ENCODE measurements at places on chromosomes 7 and 10.

DNA sequence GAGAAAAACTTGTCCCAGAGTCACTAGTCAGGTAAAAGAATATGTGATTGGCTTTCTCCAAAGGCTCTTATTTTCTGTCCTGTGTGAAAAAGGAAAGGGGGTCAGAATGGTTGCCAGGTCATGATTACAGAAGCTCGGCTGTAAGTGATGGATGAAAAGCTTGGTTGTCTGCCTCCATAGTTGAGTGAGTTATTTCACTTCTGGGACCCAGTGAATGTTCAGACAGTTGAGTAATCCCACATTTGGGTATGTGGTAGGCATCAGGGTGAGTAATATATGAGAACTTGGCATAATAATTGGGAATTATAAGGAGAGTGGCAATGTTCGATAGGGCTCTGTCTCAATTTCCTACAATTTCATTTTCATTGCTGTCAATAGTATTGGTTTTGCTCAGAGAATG is 72.5 kb downstream of the BBS9 start:
- DNase-seq: no peak

DNA sequence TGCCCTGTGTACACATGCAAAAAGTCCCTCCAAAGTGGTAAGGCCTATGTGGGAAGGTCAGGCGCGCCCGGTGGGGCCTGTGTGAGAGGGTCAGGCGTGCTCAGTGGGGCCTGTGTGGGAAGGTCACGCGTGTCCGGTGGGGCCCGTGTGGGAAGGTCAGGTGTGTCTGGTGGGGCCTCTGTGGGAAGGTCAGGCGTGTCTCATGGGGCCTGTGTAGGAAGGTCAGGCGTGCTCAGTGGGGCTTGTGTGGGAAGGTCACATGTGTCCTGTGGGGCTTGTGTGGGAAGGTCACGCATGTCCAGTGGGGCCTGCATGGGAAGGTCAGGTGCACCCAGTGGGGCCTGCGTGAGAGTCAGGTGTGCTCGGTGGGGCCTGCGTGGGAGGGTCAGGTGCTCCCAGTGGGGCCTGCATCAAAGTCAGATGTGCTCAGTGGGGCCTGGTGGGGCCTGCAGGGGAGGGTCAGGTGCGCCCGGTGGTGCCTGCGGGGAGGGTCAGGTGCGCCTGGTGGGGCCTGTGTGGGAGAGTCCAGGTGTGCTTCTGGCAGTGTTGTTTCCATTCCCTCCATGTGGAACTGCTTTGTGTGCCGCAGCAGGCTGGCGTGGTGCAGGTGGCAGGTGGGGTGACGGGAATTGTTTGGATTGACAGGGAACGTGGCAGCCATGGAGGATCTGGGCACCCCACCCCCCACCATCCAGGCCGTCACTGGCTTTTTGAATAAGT is 15.4 kb downstream of the LRRC27 start:
- DNase-seq: no peak

GRCh38 chr10:2777666-2778355 is 289.5 kb upstream of the PFKP start:
- DNase-seq: no peak

DNA sequence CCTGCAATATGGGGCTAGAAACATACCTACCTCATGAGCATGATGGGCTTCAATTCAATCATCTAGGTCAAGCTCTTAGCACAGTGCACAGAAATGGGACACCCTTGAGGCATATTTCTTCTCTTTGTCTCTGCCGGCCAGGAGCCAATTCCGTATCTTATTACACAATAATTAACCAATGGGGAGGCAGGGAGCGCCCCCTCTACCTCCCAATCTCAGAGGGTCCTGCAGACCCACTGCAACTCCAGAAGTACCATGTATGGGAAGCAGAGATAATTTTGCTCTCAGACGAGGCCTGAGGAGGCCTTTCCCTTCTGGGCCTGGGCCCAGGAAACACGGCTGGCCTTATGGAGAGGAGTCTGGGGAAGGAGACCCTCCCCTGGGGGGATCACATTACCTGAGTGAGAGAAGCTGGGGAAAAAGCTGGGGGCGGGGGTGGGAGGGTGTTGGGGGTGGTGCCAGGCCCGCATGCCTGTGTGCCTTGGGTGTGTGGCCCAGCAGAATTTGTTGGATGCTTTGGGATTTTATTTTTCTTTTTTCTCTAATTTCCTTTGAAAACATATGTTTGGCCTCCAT is 155.5 kb downstream of the UBE2H start:
- DNase-seq: no peak

GRCh38 chr10:36704124-36704523 is 421.3 kb upstream of the ANKRD30A start:
- DNase-seq: no peak

GRCh38 chr7:2807845-2808772 is 36.0 kb downstream of the GNA12 start:
- no peak for DNase-seq

DNA sequence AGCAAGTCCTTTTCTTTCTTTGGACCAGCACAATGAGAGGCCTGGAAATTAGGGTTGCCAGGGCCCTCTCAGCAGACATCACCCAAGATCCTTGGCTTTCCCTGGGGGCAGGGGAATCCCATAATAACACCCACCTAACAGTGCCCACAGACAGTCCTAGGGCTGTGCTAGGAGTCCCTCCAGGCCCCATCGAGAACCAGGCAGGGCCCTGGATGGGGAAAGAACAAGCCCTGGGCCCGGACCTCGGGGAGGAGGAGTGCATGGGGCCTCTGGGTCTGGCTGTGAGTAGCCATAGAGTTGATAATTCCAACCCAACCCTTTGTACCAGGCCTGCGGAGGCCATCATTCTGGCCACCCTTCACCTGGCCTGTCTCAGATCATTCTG is 201.2 kb upstream of the ZMIZ1 start:
- no peak for DNase-seq

DNA sequence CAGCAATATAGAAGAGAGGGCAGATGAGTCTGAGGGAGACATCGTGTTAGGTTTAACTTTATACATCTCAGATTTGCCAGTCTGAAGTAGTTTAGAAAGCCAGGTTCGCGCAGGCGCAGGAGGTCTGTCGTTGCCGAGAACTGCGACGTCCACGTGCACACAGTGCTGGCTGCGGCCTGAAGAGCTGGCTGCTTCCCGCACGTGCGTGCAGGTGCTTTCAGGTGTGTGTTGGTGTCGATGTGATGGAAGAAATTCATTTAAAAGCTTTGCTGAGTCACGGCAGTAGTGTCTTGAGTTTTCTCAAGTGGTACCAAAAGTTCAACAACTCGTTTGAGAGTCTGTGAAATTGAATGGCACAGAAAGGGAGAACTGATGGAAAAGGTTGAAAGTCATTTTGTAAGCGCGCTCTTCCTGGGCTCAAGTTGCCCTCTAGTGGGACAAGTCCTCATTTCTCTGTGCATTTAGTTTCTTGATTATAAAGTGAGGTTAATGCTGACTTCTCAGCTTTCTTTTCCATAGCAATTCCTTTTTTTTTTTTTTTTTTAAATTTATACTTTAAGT is 18.6 kb downstream of the WDR37 start:
- DNase-seq: no peak

DNA sequence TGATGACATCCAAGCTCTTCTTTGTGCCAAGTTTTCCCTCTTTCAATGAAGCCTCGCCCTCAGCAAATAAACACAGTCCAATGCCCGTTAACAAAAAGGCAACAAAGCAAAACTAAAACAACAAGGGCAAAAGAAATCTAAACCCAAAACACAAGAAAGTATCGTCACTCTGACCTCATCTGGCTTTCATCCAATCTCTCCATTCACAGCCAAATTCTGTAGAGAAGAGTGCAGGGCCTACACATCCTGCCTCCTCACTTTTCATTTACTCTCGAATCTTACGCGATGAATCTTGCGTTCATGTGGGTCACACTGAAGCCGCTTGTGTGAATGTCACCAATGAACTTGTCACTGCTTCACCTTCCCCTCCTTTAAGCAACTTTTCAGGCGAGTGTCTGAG is 15.9 kb upstream of the AKR1E2 start:
- no peak for DNase-seq

GRCh38 chr10:2852574-2853323 is 214.6 kb upstream of the PFKP start:
- no peak for DNase-seq

- no peak for DNase-seq
Measured at GRCh38 chr7:120991161-120991560, 2.6 kb downstream of the CPED1 start.

DNA sequence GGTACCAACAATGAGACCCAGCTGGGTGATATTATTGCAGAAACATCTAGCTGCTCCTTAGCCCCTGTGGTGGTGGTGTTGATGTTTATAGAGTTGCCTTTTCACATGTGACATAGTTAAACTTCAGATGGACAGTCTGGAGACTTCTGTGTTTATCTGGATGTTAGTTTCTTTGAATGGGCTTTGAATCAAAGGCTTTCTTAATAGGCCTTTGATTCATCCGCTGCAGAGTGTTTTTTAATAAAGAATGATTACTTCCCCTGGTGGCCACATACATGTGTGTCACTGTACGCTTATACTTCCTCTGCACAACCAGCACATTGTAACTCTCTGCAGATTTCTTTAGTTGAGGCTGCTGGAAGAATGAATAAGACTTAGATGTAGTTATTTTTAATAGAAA is 221.0 kb downstream of the DYNC1I1 start:
- DNase-seq: no peak

DNA sequence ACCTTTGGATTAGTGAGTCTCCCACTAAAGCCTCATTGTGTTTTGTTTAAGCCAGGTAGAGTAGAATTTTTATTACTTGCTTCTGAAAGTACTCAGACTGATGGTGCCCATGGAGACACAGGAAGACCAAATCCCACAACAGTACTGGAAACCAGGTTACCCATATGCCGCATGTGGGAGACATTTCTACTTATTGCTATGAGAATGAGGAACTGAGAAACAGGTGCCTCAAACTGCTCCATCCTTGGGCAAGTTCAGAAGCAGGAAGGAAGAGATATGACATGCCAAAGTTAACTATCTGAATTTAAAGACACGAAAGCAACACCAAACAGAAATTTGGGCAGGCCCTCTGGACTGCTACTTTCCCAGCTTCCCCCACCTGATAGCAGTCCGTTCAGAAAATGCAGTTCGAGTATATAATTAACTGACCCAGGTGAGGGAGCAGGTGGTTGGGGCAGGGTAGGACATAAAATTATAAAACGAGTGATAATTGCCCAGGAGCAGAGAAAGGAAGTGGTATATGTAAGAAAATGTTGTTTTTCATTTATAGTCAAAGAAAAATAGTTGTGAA is 382.3 kb upstream of the MTPN start:
- DNase-seq: no peak

GRCh38 chr7:69349291-69349690 is 249.0 kb upstream of the AUTS2 start:
- no peak for DNase-seq

DNA sequence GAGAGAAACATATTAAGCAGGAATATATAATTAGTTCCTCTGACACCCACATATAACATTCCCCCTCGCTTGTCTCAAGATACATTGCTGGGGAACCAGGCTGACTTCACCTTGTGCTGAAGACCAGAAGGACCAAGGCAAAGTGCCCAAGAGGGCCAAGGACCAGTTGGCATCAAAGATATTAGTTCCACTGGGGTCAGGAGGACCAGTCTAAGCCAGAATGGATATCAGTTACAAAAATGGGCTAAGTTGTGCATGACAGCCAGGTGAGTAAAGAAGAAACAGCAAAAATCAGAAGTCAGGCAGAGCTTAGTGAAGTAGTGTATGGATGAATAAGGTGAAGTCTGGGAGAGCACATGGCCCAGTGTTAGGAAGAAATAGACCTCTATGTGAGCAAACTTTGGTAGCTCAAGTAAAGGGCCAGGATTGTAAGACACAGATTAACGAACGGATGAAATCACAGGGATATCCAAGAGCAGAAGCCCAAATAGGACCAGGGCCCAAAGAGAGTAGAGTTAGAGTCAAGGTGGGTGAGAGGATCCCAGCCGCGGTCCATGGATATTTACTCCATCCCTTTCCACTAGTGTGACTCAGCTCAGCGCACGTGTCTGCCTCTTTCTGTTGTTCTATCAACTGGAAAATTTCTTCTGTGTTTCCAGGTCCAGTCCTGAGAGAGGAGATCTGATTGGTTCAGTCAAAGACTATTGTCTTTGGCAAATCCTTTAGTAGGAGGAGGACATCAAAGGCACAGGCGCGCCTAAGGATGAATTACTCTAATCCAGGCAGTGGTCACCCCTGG is 5.0 kb downstream of the CALD1 start:
- DNase-seq: no peak

GRCh38 chr7:126487728-126488442 is 764.9 kb downstream of the GRM8 start:
- no peak for DNase-seq

DNA sequence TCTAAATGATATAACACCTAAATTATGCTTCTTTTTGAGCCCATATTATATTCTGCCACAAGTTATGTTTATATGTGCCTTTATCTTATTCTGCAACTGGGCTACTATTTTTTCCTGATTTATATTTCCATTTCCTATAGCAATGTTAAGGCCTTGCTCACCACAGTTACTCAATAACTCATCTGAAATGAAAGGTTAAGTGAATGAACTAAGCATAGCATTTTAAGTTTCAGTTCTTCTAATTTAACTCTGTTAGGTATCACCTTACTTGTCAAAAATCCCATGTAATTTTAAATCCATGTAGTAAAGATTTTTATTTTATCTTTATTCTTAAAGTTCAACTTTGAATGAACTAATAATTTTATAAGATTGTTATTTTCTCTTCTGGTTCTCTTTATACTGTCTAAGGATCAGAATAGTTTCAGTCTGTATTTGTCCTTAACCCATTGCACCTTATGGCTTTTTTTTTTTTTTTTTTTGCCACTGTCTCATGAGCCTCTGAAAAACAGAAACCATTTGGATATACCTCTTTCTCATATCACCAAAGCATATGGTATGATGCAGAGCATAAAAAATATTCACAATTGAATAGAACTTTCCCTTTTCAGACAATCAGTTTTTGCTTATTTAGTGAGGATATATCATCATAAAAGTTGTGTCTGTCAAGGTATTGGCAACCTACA is 301.8 kb upstream of the ZWINT start:
- DNase-seq: no peak

GRCh38 chr10:6917125-6917524 is 337.0 kb upstream of the PRKCQ start:
- no peak for DNase-seq

GRCh38 chr10:69321865-69322264 is 43.6 kb downstream of the HK1 start:
- DNase-seq: no peak

DNA sequence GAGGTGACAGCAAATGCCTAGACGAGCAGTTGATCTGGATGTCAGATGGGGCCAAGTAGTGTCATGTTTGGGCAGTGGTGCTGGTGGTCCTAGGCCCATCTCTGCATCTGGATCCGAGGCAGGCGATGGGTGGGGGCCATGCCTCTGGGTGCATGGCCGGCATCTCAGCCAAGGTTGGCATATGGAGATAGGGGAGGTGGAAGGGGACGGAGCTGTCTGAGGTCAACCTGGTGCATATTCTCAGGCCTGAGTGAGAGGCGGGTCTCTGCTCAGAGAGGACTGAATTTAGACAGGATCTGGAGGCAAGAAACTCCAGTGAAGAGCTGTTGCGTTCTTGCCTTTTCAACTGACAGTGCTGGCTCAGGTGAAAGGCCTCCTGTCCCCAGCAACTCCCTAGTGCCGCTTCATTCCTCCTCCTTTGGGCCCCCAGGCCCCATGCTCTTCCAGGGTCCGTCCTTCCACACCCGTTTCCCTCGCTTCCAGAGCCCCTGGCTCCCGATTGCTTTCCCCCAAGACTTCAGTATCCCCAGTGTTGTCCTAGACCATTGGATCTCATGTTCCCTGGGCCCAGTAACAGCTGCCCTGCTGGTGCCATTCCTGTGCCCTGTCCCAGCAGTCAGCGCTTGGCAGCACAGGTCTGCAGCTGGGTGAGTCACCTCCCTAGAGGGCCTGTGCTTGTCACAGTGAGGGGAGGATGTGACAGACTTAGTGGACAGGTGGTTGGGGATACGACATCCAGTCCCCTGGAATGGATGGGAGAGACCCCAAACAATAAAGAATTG is 32.6 kb downstream of the GBX1 start:
- no peak for DNase-seq

All from LoVo (cell line).